ENCODE measurements at places on chromosomes 6 and 20.

DNA sequence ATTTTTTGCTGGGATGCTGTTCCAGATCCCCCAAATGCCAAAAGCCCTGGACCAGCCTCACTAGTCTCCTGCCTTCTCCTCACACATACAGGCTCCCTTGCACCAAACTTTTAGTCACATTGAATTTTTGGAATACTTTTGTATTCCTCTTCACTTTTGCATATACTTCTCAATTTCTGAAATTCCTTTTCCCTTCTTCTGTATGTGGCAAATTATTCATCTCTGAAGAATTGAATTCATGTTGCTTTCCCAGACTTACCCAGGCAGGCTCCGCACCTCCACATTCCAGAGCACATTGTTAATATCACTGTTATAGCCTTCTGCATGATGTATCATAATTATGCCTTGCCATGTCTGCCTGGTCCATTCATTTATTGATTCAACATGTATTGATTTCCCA lies 255.3 kb upstream of the POU3F2 start:
- H3K27me3 ChIP-seq = no peaks in the 10 kb centered on the region
- H3K27ac ChIP-seq = no peak overlapping the region
- no peaks in the 10 kb centered on the region for H3K36me3 ChIP-seq
- no peak for DNase-seq
- H3K4me3 ChIP-seq = no peak overlapping the region

DNA sequence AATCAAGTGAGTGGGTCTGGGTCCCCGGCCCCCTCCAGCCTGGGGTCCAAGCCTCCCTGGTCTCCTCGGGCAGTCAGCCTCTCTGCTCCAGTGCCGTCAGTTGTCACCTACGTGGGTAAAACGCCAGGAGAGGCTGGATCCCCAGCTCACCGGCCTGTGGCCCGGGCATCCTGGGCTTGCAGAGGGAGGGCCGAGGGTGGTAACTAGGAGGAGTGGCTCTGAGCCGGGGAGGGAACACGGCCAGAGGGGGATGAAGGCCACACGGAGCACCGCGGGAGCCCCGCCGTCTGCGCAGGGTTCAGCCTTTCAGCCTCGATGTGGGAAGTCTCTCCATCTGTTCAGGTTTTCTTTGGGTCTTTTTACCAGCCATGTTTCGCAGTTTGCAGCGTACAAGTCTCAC lies 29.5 kb upstream of the BHLHE23 start:
- no peak for DNase-seq
- H3K27me3 ChIP-seq = peaks cover 28% of the 10 kb centered on the region
- H3K27ac ChIP-seq = no peak overlapping the region
- H3K4me1 ChIP-seq = peaks cover 5% of the 10 kb centered on the region
- H3K4me3 ChIP-seq = no peak overlapping the region

- H3K4me1 ChIP-seq = no peaks in the 10 kb centered on the region
- no peak for DNase-seq
- no peaks in the 10 kb centered on the region for H3K27me3 ChIP-seq
These were observed 12.1 kb downstream of the ZDHHC14 start for GRCh38 chr6:157392927-157393668.

GRCh38 chr6:42960243-42961019 lies at the start of gene GNMT:
Gene GNMT, plus strand, starts transcription at chr6:42960754. Its CDS starts 14 bp downstream, at chr6:42960768.
- H3K27me3 ChIP-seq = peaks cover 3% of the 10 kb centered on the region
- H3K27ac ChIP-seq = no peak within 1 kb of the TSS
- peaks cover 13% of the 10 kb centered on the region for H3K4me1 ChIP-seq
- peaks cover 12% of the 10 kb centered on the region for H3K36me3 ChIP-seq
- peak within 1 kb of the TSS; percentile 18 for H3K4me3 ChIP-seq

DNA sequence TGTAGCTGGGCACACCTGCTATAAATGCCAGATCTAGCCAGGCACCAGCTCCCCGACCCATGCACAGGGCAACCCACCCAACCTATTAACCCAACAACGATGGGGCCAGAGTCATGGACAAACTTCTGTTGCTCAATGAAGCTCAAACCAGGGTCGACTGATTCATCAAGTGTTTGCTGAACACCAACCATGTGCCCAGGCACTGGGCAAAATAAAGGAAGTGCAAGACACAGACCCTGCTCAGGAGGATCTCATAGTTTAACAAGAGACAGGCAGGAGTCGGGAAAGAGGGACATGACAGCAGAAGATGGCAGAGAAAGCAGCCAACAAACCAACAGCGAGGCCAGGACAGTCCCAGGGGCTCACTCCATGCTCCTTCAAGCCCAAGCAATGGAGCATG lies 18.8 kb downstream of the KCNK5 start:
- no peak overlapping the region for H3K27ac ChIP-seq
- no peaks in the 10 kb centered on the region for H3K27me3 ChIP-seq
- no peak for DNase-seq
- peaks cover 10% of the 10 kb centered on the region for H3K36me3 ChIP-seq
- H3K4me1 ChIP-seq = peaks cover 48% of the 10 kb centered on the region
- H3K4me3 ChIP-seq = no peak overlapping the region

- peaks cover 76% of the 10 kb centered on the region for H3K27me3 ChIP-seq
- no peak for DNase-seq
- H3K4me3 ChIP-seq = peak overlapping the region; percentile 30
- H3K36me3 ChIP-seq = peaks cover 14% of the 10 kb centered on the region
These were observed 16.6 kb downstream of the POM121L2 start for GRCh38 chr6:27295301-27296079.

- H3K36me3 ChIP-seq = no peaks in the 10 kb centered on the region
- no peak for DNase-seq
- H3K27ac ChIP-seq = no peak overlapping the region
- H3K4me3 ChIP-seq = no peak overlapping the region
- no peaks in the 10 kb centered on the region for H3K4me1 ChIP-seq
These were observed 121.0 kb downstream of the QRSL1 start for GRCh38 chr6:106750142-106750918.

GRCh38 chr6:36136034-36136433 lies 5.7 kb downstream of the MAPK13 start:
- no peak overlapping the region for H3K4me3 ChIP-seq
- no peak for DNase-seq
- peaks cover 60% of the 10 kb centered on the region for H3K36me3 ChIP-seq
- no peaks in the 10 kb centered on the region for H3K27me3 ChIP-seq
- H3K4me1 ChIP-seq = peaks cover 43% of the 10 kb centered on the region
- no peak overlapping the region for H3K27ac ChIP-seq

GRCh38 chr20:49751397-49751736 lies 37.7 kb upstream of the B4GALT5 start:
- peaks cover 9% of the 10 kb centered on the region for H3K4me1 ChIP-seq
- peaks cover 25% of the 10 kb centered on the region for H3K27me3 ChIP-seq
- no peak overlapping the region for H3K4me3 ChIP-seq
- H3K27ac ChIP-seq = no peak overlapping the region
- no peak for DNase-seq
- H3K36me3 ChIP-seq = no peaks in the 10 kb centered on the region

DNA sequence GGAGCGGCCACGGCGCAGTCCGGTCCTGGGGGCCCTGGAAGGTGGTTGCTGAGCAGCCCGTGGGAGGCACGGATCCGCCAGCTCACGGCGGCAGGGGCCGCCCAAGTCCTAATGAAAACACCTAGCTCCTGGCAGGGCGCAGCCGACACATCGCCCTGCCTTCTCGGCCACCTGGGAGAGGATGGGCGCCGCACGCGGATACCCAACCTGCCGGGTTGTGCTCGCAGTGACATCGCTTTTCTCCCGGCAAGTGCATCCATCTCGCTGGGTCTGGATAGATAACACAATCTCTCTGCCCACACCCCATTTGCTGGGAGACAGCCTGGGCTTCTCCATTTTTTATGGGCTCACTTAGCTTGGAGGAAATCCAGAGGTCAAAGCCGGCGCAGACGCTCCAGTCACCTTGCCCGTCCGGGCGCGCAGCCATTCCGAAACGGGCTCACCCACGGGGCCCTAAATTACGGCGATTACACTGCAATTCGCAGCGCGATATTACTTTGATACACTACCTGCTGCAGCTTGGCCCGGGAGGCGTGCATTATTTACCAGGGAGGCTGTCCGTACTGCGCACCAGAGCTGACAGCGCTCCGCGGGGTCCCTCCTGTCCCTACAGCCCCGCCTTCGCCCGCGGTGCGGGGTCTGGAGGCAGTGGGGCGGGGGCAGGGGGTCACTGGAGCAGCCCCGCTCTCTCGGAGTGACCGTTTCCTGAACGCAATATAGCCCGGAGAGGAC lies 36.2 kb upstream of the CCDC167 start:
- no peak overlapping the region for H3K4me3 ChIP-seq
- no peaks in the 10 kb centered on the region for H3K4me1 ChIP-seq

GRCh38 chr6:104312851-104313250 lies 546.9 kb downstream of the HACE1 start:
- H3K27ac ChIP-seq = no peak overlapping the region
- no peak for DNase-seq
- no peaks in the 10 kb centered on the region for H3K27me3 ChIP-seq
- no peaks in the 10 kb centered on the region for H3K4me1 ChIP-seq
- no peaks in the 10 kb centered on the region for H3K36me3 ChIP-seq

GRCh38 chr6:146985111-146985510 lies 219.1 kb upstream of the STXBP5 start:
- H3K4me3 ChIP-seq = no peak overlapping the region
- no peaks in the 10 kb centered on the region for H3K4me1 ChIP-seq
- no peaks in the 10 kb centered on the region for H3K27me3 ChIP-seq
- no peaks in the 10 kb centered on the region for H3K36me3 ChIP-seq
- H3K27ac ChIP-seq = no peak overlapping the region

GRCh38 chr20:24755411-24755922 lies 193.6 kb upstream of the CST7 start:
- H3K4me1 ChIP-seq = no peaks in the 10 kb centered on the region
- peaks cover 32% of the 10 kb centered on the region for H3K27me3 ChIP-seq
- no peak overlapping the region for H3K27ac ChIP-seq
- no peak for DNase-seq

DNA sequence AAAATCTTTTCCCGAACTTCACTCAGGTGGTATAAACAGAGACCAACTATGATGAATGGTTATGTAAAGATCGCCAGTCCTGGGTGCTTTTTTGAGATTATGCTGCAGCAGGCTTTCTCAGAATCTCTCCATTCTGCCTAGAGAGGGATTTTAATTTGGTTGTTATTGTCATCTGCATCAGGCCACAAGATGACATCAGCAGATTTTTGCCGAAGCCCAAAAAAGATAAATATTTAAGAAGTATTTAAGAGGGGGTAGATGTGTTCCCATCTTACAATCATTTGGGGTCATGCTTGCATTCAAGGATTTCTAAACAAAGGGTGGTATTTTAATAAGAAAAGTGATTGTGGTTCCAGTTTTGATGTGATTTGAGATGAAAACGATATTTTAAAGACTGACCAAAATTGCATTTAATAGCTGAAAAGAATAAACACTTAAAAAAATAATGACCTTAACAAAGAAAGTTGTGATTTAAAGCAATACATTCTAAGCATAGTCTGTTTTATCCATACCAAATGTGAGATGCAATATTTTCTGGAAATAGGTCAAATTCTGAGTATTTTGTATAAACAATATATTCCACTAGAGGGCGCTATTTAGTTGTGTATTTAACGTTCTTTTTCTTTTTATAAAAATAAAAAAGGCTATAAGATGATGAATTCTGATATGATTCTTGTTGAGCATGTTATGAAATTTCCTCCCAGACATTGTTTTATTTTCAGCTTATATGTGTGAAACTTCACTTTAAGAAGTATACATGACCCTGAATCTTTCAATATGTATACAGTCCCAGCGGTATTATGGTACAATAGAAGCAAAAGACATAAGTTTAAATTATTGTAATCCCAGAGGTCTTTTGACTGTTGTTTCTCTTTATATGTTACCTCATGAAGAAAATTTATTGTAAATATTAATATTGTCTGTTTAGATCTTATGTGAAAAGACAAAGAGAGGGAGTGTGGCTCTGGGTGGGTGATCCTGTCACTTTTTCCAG lies 51.0 kb upstream of the ZFP64 start:
- no peaks in the 10 kb centered on the region for H3K36me3 ChIP-seq
- H3K27me3 ChIP-seq = no peaks in the 10 kb centered on the region
- DNase-seq = no peak
- H3K27ac ChIP-seq = no peak overlapping the region
- H3K4me3 ChIP-seq = no peak overlapping the region
- peaks cover 2% of the 10 kb centered on the region for H3K4me1 ChIP-seq

GRCh38 chr6:63066055-63066704 lies 145.1 kb upstream of the FKBP1C start:
- no peaks in the 10 kb centered on the region for H3K4me1 ChIP-seq
- no peak overlapping the region for H3K4me3 ChIP-seq
- no peaks in the 10 kb centered on the region for H3K36me3 ChIP-seq
- H3K27ac ChIP-seq = no peak overlapping the region

DNA sequence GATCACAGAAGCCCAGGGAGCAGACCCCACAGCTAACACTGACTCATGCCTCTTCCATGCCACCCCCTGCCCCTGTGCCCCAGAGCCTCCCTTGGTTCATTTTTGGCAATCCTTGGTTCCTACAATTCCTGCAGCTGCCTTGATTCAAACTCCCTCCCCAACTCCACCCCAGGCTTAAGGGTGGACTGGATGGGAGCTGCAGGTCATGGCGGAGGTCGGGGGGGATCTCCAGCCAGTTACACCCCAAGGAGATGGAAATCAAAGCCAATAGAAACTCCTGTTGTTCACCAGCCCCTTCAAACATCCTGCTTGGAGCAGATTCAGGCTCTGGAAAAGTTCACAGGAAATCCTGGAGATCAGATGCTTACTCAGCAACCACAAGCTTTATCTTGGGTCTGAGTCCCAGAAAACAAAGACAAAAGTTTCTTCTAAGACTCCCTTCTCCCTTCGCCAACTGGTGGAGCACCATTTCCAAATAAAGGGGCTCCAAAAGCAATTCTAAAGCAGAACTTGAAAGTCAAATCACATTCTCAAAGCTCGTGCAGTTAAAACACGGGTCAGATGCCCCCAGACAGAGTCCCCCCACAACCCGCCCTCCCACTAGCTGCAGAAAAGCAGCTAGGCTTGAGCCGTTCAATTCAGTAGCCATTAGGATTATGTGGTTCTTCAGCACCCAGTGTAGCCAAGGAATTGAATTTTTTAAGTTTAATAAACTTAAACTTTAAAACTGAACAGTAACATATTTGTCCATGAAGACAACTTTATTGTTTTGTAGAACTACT lies 149.5 kb downstream of the ANKRD60 start:
- H3K36me3 ChIP-seq = no peaks in the 10 kb centered on the region
- no peak overlapping the region for H3K27ac ChIP-seq
- peaks cover 5% of the 10 kb centered on the region for H3K4me1 ChIP-seq
- H3K4me3 ChIP-seq = no peak overlapping the region
- no peak for DNase-seq

GRCh38 chr20:33653900-33654596 lies 8.1 kb upstream of the C20orf144 start:
- H3K27me3 ChIP-seq = no peaks in the 10 kb centered on the region
- peaks cover 3% of the 10 kb centered on the region for H3K36me3 ChIP-seq
- no peak for DNase-seq
- H3K27ac ChIP-seq = no peak overlapping the region
- no peak overlapping the region for H3K4me3 ChIP-seq

- H3K36me3 ChIP-seq = no peaks in the 10 kb centered on the region
- peaks cover 24% of the 10 kb centered on the region for H3K4me1 ChIP-seq
- H3K27me3 ChIP-seq = peaks cover 23% of the 10 kb centered on the region
- H3K27ac ChIP-seq = peak overlapping the region; percentile 27
- peak; percentile 32 for DNase-seq
These were observed 815 bp downstream of the UTRN start for GRCh38 chr6:144285798-144286502.
